ENCODE measurements at places on chromosomes 7 and 10.
A peak's percentile ranks its signal among the peaks of the same experiment; 100 is the strongest.

DNA sequence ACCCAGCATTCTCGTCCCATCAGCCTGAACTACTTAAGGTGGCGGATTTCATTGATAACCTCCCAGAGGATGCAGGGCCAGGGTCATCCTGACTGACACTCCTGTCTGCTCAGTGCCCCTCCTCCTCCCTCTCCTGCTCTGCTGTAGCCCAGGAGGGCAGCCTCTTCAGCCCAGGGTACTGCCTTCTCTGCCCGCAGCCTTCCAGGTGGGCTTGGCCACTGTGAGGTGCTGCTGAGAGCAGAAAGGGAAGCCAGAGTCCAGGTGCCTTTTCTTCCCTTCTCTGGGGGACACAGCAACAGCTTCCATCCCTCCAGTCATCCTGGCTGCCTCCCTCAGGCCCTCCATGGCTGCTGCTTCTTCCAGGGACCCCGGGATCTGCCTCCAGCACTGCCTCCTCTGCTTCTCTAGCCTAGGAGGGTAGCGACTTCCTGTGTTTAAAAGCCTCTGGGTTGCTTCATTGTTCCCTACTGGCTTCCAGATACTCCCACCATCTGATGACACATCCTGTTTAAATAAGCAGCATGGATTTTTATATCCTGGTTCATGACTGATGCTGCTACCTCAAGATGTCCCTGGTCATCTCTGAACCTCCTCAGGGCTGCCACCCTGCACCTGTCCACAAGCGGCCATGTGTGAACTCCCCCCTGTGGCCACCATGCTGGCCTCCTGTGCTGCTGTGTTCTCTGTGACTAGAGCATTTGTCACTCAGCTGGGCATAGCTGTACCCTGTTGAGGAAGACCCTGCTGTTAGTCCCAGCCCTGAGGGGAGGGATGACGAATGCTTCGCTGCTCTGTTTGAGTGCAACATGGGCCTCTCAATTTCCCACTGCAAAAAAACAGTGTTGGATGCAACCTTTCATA is 55.8 kb downstream of the AKR1C4 start:
- no peak for DNase-seq

DNA sequence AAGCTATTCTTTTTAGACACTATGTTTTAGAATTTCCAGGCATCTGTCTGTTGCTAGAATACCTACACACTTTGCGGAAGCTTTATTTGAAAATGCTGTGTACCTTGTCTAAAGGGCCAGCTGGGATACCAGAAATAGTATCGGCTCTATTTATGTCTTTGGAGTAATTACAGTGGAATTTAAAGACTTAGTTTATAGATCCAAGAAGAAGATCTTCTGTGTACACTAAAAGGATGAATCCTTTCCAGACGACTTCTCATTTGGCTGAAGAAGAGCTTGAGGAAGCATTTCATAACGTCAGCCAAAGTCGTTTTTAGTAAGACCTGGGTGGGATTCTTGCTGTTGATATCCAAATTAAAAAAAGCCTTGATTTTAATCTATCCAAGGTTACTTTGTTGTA is 365.9 kb downstream of the INHBA start:
- DNase-seq, result no peak

DNA sequence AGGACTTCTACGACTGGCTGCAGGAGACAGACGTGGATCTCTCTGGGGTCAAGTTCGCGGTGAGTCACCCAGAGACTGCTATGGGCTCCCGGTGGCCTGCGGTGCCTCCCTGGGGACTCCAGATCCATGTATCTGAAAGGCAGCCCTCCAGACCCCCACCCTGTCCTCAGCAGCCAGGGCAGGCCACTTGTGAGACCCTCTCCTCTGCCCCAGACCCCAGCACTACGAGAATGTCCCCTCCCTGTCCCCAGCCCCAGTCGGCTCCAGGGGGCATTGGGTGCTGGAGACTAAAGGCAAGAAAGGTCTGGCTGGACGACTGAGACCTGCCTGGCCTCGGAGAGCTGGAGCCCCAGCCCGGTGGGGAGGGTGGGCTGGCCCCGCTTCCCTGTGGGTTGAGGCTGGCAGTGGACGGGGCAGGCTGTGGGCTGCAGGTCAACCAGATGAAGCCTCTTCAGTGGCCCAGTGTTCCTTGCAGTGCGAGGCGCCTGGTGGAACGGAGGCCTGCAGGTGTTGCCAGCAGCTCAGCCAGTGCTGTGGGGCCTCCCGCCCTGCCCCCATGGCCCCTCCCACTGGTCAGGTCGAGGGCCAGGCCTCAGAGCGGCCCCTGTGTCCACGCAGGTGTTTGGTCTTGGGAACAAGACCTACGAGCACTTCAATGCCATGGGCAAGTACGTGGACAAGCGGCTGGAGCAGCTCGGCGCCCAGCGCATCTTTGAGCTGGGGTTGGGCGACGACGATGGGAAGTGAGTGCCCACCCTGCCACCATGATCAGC is 13.8 kb downstream of the TMEM120A start:
- no peak for DNase-seq

- DNase-seq, result no peak
Measured at GRCh38 chr10:62912086-62912485, 95.9 kb upstream of the EGR2 start.

DNA sequence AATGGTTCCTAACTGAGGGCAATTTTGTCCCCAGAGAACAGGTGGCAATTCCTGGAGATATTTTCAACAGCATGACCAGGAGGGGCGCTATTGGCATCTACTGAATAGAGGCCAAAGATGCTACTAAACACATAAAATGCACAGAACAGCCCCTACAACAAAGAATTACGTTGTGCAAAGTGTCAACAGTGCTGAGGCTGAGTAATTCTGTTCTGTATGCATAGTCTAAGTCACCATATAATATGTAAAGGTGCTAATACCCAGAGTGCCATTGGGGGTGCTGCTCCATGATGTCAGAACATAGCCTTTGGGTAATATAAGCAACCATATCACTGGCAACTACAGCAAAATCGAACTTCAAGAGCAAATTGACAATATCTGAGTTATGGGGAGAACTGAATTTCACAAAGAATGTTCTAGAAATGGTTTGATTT is 213.3 kb upstream of the PHYHIPL start:
- no peak for DNase-seq

- DNase-seq, result no peak
Measured at GRCh38 chr10:66752714-66753113, 173.1 kb upstream of the LRRTM3 start.

DNA sequence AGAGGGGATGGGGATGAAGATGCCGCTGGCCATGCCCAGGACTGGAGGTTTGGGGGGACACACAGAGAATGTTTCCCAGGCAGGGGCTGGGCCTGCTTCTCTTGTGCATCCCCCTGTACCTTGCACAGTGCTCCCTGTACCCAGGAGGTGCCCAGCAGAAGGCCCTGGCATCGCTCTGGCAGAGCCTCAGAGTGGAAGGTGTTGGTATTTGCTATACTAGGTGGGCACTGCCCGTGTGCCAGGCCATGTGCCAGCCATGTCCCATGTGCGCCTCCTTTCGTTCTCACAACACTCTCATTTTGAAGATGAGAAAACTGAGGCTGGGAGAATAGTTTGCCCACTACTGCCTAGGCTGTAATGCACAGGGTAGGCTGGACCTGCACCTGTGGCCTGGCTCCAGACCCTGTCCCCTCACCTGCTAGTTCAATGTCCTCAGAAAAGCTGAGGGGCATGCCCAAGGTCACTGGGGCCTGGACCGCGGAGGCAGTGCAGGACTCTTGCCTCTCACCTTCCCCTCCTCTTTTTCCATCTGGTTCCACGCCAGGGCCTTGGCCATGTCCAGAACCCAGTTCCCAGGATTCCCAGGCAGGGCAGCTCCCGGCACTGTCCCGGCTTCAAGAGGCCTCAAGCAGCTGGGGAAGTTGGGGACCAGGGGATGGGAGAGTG is 64.7 kb downstream of the GOLGA7B start:
- DNase-seq, result no peak

GRCh38 chr10:72297281-72297804 is 23.6 kb downstream of the DDIT4 start:
- DNase-seq, result no peak

- no peak for DNase-seq
Measured at GRCh38 chr7:39102234-39102633, 124.5 kb downstream of the POU6F2 start.

DNA sequence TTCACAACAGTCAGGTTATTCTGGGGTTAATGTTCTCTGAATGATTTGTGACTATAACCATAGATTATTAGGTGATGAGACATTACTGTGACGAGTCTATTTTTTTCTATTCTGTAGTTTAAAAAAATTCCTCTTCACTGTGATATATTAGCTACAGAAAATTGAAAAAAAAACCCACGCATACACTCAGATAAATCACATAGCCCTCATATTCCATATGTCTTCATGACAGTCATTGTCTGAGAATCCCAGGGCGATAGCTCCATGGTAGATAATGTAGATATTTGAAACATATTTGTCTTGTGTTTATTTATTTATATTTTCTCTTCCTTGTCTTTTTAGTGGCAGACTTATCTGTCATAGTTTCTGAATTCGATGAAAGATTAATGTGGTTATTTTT is 110.0 kb downstream of the CAMK1D start:
- no peak for DNase-seq

DNA sequence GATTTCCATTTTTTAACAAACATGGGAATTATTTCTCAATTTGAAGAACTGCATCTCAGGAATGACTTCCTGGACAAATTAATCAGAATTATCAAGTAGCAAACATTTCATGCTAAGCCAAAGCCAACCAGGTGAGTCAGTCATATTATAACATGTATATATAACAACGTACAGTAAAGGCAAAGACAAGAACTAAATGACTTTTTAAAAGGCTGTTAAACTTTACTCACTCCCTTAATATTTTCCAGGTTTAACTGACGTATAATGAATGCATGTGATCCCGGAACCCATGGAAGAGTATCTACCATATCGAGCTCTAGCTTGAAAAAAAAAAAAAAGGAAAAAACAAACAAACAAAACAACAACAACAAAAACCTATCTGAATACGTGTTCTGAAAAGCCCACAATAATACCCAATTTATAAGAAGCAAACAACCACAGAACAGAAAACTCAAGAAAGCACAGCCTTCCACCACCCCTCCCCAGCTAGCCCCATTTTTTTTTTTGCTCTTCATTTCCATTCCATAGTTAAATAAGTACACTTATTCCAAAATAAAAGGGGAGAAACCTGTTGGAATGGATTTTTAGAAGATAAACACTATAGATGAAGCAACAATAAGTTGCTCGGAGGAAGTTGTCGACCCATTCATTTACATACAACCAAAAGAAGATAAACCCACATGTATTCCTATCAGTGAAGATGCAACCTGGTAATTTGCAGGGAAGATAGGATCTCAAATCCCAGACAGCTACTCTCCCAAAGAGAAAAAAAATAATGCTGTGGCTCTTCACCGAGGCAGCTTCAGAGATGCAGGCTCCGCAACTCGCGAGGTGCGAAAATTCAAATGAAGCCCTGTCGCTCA is 537 bp downstream of the NAPEPLD start:
- DNase-seq, result no peak

GRCh38 chr10:111114758-111115500 is 38.1 kb downstream of the ADRA2A start:
- DNase-seq, result no peak

GRCh38 chr10:58240531-58240930 is 27.2 kb downstream of the IPMK start:
- DNase-seq, result no peak

GRCh38 chr10:104920476-104920875 is 279.4 kb downstream of the SORCS3 start:
- DNase-seq, result no peak

DNA sequence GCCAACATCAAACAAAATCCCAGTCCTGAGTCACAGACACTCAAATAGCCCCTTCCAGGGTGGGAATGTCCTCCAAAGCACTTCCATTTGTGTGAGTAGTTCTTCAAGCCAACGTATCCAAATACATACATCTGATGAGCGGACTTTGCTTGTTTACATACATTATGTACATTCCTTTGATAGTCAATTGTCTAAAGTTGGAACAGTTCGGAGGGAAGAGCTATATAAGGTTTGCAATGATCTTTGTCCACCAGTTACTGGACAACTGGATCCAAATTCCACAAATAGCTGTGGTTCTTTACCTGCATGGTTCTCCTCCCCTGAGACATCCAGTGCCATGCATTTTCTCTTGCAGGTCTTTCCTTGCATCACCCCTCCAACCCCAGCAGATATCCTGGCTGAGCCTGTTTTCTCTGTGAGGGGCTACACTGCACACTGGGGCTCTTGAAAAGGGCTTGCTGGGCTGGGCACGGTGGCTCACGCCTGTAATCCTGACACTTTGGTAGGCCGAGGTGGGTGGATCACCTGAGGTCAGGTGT is 4.7 kb upstream of the MGMT start:
- no peak for DNase-seq

DNA sequence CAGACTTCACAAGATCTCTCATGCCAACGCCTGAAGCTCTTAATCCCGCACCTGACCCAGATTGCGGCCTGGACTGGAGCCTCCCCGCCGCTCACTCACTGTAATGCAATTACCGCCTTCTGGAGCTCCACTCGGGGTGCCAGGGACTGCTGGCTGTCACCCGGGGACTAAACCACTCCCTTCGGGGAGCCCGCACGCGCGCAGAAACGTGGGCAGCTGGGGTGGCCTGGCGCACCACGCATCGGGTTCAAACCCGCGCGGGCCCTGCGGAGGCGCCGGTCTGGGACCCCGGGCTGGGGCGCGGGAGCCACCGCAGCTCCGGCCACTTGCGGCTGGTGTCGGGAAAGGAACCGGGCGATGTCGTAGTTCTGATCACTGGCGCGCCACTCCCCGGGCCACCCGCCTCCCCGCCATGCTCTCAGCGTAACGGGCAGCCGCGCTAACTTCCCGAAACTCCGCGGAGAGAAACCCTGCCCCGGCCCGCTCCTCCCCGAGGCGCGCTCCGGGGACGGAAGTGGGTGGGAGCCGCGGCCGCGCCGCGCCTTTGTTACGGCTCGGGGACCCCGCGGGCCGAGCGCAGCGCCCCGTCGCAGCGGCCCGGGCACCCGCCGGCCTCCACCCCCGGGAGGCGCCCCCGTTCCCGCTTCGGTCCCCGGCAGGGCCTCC is 100.3 kb upstream of the SVIL start:
- DNase-seq, result peak; percentile 18

DNA sequence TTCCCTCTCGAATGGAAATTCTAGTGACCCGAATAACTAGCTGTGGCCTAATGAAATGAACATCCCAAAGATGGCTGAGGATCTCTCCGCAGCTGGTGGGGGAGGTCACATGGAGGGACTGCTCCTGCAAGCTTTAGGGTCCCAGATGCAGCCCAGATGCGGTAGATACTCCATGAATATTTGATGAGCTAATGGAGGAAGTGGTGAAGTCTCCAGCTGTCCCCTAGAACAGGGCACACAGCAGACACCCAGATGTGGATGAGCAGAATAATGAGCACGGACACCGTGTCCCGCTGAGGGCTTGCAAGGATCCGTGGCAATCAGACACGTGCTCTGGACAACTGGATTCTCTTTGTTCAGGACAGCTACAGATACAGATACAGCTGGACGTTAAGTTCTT is 59.2 kb downstream of the DENND2A start:
- no peak for DNase-seq

GRCh38 chr10:15169555-15170401 is 1.3 kb upstream of the NMT2 start:
- DNase-seq, result no peak

All from NCI-H446 (cell line).